ENCODE measurements at places on chromosomes 4 and X.

DNA sequence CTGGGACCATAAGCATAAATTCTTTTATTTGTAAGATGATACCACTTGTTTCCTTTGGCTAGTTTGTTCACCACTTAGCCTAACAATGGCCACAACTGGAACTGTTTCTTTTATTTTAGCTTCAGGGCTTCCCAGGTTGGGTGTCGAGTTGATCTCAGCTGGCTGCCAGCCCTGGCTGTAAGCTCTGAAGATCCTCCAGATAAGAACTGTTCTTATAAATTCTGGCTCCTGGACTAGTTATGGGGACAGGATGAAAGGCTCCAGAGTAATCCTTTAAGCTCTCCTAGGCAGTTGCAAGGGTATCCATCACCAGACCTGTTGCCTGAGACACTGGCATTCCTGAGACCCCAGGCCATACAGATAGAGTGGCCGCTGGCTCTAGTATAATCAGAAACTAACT, 129.4 kb upstream of the ACSL4 start:
- H3K27ac ChIP-seq, result no peak overlapping the region
- DNase-seq, result no peak
- no peak overlapping the region for H3K4me3 ChIP-seq
- no peaks in the 10 kb centered on the region for H3K27me3 ChIP-seq

DNA sequence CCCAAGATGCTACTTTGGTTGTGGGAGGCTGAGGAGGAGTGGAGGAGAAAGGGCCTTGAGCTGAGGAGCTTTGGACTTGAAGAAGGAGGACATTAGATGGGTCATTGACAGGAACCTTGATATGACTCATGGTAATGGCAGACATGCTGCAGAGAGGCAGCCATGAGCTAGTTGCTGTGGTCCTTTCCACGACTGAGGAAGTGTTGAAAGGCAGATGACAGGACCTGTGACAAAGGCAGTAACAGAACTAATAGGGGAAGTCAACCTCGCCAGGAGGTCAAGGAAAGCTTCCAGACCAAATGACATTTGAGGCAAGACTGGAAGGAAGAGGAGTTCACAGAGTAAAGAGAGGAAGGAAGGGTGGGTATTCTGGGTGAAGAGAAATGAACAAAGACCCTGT, 7.6 kb upstream of the XPNPEP2 start:
- H3K36me3 ChIP-seq, result no peaks in the 10 kb centered on the region
- H3K27me3 ChIP-seq, result no peaks in the 10 kb centered on the region
- no peak for DNase-seq
- H3K27ac ChIP-seq, result no peak overlapping the region

DNA sequence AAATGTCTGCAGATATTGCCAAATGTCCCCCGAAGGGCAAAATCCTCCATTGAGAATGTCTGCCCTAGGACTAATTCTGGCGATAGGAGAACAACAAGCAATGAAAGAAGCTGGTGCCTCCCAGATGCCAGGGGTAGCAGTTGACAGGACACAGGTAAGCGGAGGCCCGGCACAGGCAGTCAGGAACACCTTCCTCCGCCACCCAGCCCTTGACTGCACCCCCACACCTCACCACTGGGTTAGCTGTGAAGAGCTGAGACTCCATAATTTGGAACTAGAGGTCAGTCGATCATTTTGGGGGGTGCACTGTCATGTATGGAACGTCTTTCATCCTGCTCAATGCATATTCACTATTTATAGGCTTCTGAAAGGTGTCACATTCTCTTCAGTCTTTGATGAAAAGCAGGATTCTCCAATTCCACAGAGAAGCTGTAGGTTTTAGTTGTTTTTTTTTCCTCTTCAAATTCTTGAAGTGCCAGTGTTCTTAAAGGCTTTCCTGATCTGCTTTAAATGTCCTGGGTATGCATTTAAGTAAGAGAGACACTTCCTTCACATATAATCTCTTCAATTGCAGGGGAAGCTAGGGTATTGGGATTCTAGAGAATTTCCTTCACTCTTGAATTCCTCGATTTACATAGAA, 111.6 kb upstream of the ZFP42 start:
- no peaks in the 10 kb centered on the region for H3K4me1 ChIP-seq
- no peak overlapping the region for H3K4me3 ChIP-seq
- no peak for DNase-seq
- H3K36me3 ChIP-seq, result no peaks in the 10 kb centered on the region
- no peaks in the 10 kb centered on the region for H3K27me3 ChIP-seq

- no peaks in the 10 kb centered on the region for H3K36me3 ChIP-seq
- H3K27me3 ChIP-seq, result peaks cover 89% of the 10 kb centered on the region
- no peak for DNase-seq
- H3K27ac ChIP-seq, result no peak overlapping the region
Observed at GRCh38 chr4:41744572-41745291, 3.8 kb downstream of the PHOX2B start.

- H3K4me3 ChIP-seq, result no peak overlapping the region
- no peaks in the 10 kb centered on the region for H3K27me3 ChIP-seq
- H3K27ac ChIP-seq, result no peak overlapping the region
Observed at GRCh38 chr4:176635372-176636261, 157.1 kb downstream of the VEGFC start.

DNA sequence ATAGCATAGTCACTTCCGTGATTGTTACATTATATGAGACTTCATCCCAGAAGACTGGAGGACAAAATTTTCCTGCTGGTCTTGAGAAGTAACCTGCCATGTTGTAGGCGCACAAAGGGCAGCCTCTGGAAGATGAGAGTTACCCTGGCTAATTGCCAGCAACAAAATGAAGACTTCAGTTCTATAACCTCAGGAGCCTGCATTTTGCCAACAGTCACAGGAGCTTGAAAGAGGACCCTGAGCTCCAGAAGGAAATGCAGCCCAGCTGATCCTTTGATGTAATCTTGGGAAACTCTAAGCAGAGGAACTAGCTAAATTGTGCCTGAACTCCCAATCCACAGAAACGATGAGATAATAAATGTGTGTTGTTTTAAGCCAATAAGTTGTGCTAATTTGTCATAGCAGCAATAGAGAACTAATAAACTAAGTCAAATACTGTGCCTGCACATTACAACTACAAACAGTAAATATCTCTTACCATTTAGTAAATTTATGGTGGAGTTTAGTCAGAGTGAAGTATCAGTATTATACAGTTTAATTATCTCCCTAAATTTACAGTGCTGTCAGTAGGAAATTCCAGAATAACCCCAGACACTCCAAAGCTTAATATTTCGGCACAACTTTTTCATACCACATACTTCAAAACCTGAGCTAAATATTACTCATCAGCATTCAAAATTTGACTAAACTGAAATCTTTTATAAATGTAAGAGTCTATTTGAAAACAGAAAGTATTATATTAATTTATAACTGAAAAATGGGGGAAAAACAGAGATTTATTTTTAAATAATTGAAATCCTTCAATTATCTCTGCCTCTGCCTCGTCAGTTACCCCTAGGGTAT, 90.1 kb upstream of the MAPK10 start:
- no peak for DNase-seq
- H3K4me1 ChIP-seq, result peaks cover 7% of the 10 kb centered on the region
- H3K27me3 ChIP-seq, result no peaks in the 10 kb centered on the region
- H3K36me3 ChIP-seq, result no peaks in the 10 kb centered on the region

DNA sequence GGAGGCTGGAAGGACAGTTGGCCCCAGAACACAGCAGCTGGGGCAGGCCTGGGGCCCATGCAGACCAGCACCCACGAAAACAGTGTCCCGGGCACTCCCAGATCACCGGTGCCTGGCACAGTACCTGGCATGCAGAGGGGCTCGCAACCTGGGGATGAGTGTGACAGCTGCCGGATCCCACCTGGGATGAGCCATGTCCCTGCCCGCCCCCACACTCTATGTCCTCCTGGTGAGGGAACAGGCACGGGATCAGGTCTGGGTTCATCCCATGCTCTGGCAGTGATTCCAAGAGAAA, 22.8 kb upstream of the PPP2R2C start:
- no peak overlapping the region for H3K4me3 ChIP-seq
- H3K4me1 ChIP-seq, result peaks cover 11% of the 10 kb centered on the region
- DNase-seq, result no peak
- no peak overlapping the region for H3K27ac ChIP-seq

DNA sequence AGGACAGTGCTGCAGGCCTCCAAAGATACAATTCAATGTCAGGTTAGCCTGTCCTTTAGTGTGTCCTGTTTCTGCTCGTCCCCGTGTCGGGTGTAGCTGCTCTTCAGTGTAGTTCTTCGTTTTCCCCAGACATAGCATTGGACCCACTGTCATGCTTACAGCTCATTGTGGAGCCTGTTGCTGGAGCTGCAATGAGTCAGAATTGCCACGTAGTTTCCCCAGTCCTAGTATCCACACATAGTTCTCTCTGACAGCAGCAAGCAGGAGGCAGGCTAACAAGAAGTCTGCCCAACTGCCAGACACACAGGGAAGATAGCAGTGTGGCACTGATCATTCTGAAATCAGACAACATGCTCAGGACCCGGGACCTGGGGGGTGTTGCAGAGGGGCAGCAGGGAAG, 49.2 kb downstream of the MOSPD2 start:
- H3K36me3 ChIP-seq, result peaks cover 8% of the 10 kb centered on the region
- no peak for DNase-seq
- H3K27ac ChIP-seq, result no peak overlapping the region
- H3K27me3 ChIP-seq, result no peaks in the 10 kb centered on the region

Data from suprapubic skin (tissue), 4 donors.